Placental pericyte (primary cell): ENCODE measurements at places on chromosomes 13 and 19. TPM values are rescaled to one million over a fixed set of nuclear protein-coding genes. Genes with fewer than 3 reads are reported as not detected.

LONP1 gene
- 107 and 358 TPM in 2 replicates for total RNA-seq

SLC46A3 gene
- total RNA-seq, result 8.5 and 9.0 TPM in 2 replicates

KIR2DL3 gene
- not detected in 2 replicates for total RNA-seq

YJEFN3 gene
- 0.57 and 0.66 TPM in 2 replicates for total RNA-seq

ZNF534 gene
- total RNA-seq, result 0.44 and 0.57 TPM in 2 replicates

GRK1 gene
- under 0.01 TPM in 1 of 2 replicates, not detected in the other for total RNA-seq

VAV1 gene
- not detected in 2 replicates for total RNA-seq

ZNF649 gene
- 6.3 and 10.3 TPM in 2 replicates for total RNA-seq

RNF225 gene
- total RNA-seq, result 0.22 and 0.43 TPM in 2 replicates

PVR gene
- 95.6 and 162 TPM in 2 replicates for total RNA-seq

ADAT3 gene
- 5.7 and 6.4 TPM in 2 replicates for total RNA-seq

RDH8 gene
- 0.29 TPM in 1 of 2 replicates, not detected in the other for total RNA-seq

CPAMD8 gene
- 0.57 and 2.4 TPM in 2 replicates for total RNA-seq

TMPRSS9 gene
- not detected in 2 replicates for total RNA-seq

SSC5D gene
- total RNA-seq, result 3.1 and 24.2 TPM in 2 replicates

SERPINE3 gene
- total RNA-seq, result under 0.01 TPM in 1 of 2 replicates, not detected in the other

ZC3H4 gene
- 15.8 and 28.9 TPM in 2 replicates for total RNA-seq

SLC10A2 gene
- total RNA-seq, result not detected in 2 replicates

CDC16 gene
- total RNA-seq, result 53.0 and 62.6 TPM in 2 replicates

TSC22D1 gene
- 67.8 and 88.8 TPM in 2 replicates for total RNA-seq

LILRB1 gene
- not detected in 2 replicates for total RNA-seq

ZNF470 gene
- total RNA-seq, result 2.4 and 2.9 TPM in 2 replicates

CYP2A6 gene
- not detected in 2 replicates for total RNA-seq

KCTD15 gene
- 50.3 and 59.1 TPM in 2 replicates for total RNA-seq

METTL21C gene
- total RNA-seq, result not detected in 2 replicates

DIRAS1 gene
- total RNA-seq, result 0.14 and 1.1 TPM in 2 replicates

OVOL3 gene
- total RNA-seq, result not detected in 2 replicates

GARIN5A gene
- 0.14 and 0.44 TPM in 2 replicates for total RNA-seq

RASIP1 gene
- 0.66 and 0.72 TPM in 2 replicates for total RNA-seq

TMEM38A gene
- total RNA-seq, result 0.57 and 2.2 TPM in 2 replicates

ZNF726 gene
- total RNA-seq, result 0.66 and 8.9 TPM in 2 replicates

ZNF850 gene
- 4.2 and 9.2 TPM in 2 replicates for total RNA-seq

ZFP36 gene
- 4.6 and 6.4 TPM in 2 replicates for total RNA-seq

PLK5 gene
- not detected in 2 replicates for total RNA-seq

BCAM gene
- total RNA-seq, result 6.1 and 7.4 TPM in 2 replicates

ELSPBP1 gene
- not detected in 2 replicates for total RNA-seq

ZBTB32 gene
- total RNA-seq, result not detected in 2 replicates

ZNF681 gene
- total RNA-seq, result 0.22 and 0.86 TPM in 2 replicates

KLK4 gene
- not detected in 2 replicates for total RNA-seq

ZIK1 gene
- 3.5 and 15.3 TPM in 2 replicates for total RNA-seq

ZNF583 gene
- 7.7 and 9.4 TPM in 2 replicates for total RNA-seq

MCEMP1 gene
- total RNA-seq, result not detected in 2 replicates

KCNN4 gene
- 1.9 TPM in 1 of 2 replicates, not detected in the other for total RNA-seq

CASP14 gene
- total RNA-seq, result not detected in 2 replicates

PRX gene
- 1.3 and 2.8 TPM in 2 replicates for total RNA-seq
